ENCODE measurements at places on chromosomes 2 and 18.

DNA sequence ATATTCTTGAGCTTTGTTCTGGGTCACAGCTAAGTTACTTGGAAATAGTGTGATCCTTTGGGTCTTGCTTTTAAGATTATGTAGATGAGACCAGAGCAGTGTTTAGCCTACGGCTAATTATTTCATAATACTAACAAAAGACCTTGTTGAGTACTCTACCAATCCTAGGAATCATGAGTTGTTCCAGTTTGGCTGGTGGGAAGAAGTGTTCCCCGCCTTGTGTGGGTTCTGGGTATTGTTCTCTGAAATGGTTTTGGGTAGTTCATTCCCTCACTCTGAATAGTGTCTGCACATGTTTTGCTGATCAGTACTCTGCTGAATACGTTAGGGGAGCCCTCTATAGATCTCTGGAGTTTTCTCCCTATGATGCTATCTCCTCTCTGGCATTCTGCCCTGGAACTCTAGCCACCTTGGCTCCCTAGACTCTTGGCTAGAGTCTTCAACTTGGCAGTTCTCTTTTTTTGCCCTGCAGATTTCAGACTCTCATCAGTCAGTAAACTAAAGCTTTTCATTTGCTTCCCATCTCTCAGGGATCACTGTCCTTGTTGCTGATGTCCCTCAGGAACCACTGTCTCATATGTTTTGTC, 48.4 kb downstream of the NEMP2 start:
- DNase-seq: no peak

GRCh38 chr2:207107551-207107950, 58.2 kb downstream of the KLF7 start:
- DNase-seq: no peak

DNA sequence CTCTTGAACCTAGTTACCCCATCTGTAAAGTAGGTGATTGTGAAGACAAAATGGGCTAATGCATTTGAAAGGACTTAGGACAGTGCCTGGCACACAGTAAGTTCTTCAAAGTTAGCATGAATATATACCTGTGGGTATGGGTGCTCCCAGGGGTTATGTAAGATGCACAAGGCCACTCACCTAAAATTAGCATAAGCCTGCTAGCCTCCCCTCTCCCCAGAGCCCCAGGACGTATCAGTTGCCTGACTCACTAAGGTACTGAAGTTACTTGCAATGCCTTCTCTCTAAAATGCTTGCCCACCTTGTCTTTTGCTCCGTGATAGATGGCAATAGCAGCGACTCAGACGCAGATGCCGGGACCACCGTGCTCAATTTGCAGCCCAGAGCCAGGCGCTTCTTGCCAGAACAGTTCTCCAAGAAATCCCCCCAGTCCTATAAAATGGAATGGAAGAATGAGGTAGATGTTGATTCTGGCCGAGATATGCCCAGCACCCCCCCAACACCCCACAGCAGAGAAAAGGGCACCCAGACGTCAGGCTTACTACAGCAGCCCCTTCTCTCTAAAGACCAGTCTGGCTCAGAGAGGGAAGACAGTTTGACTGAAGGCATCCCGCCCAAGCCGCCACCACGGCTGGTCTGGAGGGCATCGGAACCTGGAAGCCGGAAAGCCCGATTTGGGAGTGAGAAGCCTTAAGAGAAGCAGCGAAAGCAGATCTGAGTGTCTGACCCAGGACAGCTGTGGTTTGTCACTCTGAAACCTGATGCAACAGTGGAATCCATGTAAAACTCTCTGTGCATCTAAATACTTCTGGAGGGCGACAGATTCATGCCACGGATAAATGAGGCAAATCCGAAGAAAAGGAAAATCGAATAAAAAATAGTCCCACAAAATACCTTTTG, 53.8 kb upstream of the TMEM182 start:
- DNase-seq: no peak

DNA sequence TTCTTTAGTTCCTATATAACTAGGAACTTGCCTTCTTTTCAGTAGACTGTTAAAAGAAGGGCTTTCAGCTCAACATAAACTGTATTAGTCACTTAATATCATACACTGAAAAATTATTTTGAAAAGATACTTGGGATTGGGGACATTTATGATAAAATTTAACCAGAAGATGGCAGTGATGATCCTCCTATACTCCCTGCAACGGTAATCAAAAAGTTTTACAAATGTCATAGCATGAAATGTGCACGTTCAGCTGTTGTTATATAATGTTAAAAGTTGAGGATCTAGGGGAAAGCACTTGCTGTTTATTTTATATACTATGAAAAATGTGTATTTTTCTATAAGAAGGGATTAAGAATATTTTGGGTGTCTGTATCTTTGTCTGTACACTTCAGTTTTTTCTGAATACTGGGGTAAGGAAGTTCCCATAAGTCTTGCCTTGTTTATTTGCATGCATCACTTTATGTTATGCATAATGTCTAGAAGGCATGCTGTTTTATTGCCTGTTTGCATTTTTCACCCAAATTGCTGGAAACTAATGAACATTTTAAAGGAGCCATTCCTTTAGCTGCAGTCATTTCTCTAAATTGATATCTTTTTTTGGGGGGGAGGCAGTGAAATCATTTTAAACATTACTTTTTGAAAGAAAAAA, 19.0 kb downstream of the DYNC1I2 start:
- no peak for DNase-seq

DNA sequence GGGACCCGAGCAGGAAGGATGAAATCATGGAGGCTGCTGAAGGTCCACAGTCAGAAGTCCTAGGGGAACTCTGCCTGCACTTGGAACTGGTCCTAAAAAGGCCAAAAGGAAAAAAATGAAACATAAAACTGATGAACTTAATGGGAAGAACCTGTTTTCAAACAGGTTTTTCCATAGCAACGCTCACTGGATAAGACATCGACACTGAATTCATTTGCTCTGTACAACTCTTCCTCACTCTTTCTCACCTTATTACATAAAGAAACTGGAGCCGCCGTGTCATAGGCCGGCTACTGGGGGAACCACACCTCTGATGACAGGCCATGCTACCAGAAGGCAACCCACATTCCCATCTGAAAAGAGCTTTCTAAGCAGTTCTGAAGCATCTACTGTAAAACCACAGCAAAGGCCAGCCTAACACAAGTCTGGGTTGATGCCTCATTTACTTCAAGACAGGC, 83.6 kb downstream of the FARSB start:
- no peak for DNase-seq

DNA sequence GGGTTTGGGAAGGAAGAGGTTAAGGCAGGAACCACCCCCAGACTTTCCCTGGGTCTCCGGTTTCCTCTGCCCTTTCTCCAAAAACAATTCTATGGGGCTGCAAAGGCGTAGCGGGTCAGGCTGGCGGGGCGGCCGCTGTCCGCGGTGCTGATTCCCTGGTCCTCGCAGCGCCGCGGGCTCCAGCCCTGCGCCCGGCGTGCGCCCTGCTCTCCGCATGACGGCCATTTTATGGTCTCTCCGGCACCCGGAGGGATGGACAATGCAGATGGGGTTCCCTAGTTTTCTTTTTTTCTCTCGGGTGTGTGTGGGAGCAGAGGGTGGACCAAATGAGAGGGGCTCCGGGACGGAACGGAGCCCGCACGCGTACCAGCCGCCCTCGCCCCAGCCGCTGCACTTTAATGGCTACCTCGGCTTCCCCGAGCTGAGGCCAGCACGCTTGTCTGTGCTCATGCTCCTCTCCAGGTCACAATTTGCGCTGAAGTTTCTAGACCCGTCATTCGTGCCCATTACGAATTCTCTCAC, 1.6 kb downstream of the ST8SIA3 start:
- peak; percentile 39 for DNase-seq

Measured in D721Med (cell line).